AG08395 (cell line): ENCODE measurements at places on chromosomes 1 and 21.

- no peak for DNase-seq
Observed at GRCh38 chr1:29379443-29380073, 143.2 kb downstream of the PTPRU start.

DNA sequence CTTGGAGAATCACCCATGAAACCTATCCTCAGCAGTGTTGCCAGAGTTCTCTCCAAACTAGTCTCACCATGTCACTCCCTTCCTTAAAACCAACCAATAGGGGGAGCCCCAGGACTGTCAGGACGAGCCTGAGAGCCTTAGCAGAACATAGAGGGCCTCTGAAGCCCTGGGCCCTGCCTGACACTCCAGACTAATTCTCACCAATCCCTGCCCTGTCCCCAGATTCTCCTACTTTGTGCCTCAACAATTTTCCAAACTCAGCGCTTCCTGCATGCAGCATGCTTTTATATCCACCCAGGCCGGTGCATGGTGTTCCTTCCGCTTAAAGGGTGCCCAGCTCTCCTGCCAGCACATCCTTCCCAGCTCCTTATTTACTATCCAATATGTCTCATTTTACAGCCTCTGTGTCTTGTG lies 42.7 kb downstream of the HSD3B1 start:
- peak; percentile 31 for DNase-seq

DNA sequence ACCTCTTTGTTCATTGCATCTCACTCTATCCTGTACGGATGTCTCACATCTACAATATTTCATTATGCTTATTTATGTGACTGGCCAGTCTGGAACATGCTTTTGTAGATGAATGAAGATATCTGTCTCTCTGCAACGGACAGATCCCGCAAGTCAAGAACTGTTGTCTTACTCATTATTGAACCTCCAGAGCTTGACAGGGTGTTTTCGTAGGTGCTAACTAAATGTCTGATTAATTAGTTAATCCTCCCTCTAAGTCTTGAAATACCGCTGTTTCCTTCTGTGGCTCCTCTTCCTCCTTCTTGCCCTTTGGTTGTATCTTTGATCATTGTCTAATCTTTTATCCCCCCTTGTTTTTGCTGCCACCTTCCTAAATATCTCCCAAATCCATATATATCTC lies 3.2 kb upstream of the C1orf162 start:
- DNase-seq, result no peak

GRCh38 chr1:54342288-54342687 lies 63.9 kb downstream of the SSBP3 start:
- no peak for DNase-seq

DNA sequence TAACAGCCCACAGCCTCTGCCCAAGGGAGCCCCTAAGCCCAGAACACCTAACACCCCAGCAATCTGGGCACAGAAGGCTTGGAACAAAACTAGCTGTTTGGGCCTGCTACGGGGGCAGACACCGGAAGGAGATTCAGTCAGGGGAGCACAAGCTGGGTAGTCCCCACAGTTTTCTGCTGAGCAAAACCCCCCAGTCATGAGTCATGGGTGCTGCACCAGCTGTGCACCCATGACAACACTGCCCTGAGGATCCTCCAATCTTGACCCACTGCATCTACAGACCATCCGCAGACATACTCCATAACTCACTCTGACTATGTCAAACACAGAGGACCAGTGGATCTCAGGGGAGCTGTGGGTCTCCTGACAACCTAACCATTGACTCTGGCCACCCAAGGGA lies 105.1 kb downstream of the LRIG2 start:
- DNase-seq, result no peak

- DNase-seq, result no peak
Observed at GRCh38 chr1:4976859-4977440, 322.5 kb downstream of the AJAP1 start.

- DNase-seq, result no peak
Observed at GRCh38 chr1:97806996-97807520, 113.8 kb downstream of the DPYD start.

- no peak for DNase-seq
Observed at GRCh38 chr1:19311503-19311930, 427 bp downstream of the AKR7A2 start.

GRCh38 chr1:77673716-77674355 lies 8.6 kb downstream of the ZZZ3 start:
- DNase-seq, result peak; percentile 46

GRCh38 chr21:25506261-25506660 lies 101.0 kb downstream of the MRPL39 start:
- no peak for DNase-seq

DNA sequence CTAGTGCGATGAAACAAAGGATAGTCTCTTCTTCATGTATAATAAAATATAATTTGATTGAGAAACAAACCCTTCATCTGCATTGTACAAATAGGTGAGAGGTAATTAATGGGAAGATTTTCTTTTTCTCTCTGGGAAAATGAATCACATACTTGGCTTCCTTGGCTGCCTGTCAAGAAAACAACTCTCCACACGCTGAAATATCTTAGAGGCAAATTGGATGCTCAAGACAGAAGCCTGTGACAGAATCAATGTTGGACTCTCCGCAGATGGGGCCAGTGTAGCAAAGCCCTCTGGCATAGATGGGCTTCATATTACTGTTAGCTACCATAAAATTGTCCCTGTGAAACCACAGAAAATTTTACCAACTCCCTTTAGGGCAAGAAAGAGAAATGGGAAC lies 186.6 kb downstream of the GRIK1 start:
- DNase-seq, result no peak

DNA sequence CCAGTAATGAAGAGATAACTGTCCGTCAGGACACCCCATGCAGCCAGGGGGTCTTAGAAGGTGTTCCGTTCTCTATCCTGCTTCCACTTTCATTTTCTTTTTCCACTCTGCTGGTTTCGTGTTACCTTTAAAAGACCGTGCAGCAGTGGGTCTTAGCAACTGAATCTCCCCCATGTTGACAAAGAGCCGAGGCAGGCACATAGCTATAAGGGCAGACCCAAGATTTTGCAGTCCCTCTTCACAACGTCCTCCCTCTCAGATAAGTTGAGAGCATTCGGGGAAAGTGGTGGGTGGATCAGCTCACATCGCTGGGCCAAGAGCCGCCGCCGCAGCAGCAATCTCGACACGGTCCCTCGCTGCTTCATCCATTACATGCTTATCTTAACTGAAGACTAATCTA lies 355.5 kb downstream of the LMO4 start:
- DNase-seq, result no peak

DNA sequence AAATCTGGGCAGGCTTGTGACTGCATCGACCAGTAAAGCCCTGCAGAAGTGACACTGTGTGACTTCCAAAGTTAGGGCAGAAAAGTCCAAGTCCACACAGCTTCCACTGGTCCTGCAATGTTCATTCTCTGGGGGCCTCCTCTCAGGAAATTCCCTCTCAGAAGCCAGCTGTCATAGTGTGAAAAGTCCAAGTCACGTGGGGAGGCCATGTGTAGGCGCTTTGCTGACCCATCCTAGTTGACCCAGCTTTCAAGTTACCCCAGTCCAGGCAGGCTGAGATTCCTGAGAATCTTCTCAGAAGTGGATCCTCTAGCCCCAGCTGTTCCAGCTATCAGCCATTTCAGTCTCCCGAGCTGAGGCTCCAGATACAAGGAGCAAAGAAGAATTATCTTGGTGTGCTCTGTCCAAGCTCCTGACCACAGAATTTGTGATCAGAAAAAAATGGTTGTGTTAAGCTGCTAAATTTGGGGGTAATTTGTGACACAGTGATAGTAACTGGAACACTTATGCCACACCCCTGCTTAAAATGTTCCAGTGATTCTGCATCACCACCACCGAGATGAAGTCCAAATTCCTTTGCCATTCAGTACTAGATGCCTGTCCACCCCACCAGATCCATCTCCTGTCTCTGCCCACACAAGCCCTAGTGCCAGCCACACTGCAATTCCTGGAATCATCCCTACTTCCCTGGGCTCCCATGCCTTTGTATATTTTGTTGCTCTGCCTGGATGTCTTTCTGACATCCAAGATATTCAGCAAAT lies 2.5 kb upstream of the STUM start:
- no peak for DNase-seq

DNA sequence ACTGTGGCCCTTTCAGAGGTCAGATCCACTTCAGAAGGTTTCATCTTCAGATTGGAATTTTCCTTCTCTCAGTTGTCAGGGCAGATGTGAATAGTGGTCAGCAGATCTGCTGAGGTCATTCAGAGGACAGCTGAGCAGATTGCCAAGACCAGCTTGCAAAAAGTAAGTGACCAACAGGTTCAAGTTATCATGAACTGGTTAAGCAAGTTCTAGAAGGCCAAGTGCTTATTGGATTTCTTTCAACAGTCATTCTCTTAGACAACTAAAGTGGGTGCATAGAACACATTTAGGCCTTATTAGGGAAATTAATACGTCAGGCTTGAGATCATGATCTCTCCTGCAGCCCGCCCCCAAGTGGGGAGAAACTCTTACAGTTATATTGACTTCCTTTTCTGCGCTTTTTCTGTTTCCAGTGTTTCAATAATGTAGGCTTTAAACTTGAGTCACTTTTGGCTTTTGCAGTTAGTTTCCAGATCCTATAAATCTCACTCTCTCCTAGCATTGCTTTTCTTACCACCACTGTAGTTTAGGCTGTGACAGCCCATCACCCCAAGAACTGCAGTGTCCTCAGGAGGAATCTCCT lies 96.4 kb downstream of the C1orf21 start:
- peak; percentile 39 for DNase-seq

- DNase-seq, result no peak
Observed at GRCh38 chr1:147798731-147799130, 38.3 kb upstream of the GJA5 start.

- DNase-seq, result peak; percentile 11
Observed at GRCh38 chr1:199859491-199859933, 168.0 kb upstream of the NR5A2 start.

DNA sequence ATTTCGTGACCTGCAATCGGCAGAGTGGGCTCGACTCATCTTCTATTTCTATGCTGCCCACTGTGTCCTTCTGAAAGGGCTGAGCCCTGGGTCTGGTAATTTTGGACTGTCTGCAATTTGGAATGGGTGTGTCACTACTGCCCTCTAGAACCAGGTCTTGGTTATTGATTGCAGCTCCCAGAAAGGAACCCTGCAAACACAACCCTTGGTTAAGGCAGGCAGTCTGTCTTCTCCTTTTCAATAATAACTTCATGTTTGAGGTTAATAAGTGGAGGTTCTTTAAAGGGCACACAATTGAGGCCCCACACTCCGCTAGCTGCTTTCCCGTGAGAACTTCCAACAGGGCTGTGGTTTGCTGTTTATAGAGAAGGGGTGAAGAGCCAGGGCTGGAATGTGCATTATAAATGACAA lies 79.9 kb upstream of the LYST start:
- DNase-seq, result peak; percentile 27

- DNase-seq, result no peak
Observed at GRCh38 chr1:228778961-228779360, 43.7 kb downstream of the RHOU start.

- no peak for DNase-seq
Observed at GRCh38 chr1:55836086-55836485, 620.9 kb upstream of the USP24 start.
